ENCODE measurements at places on chromosomes 6 and 20.

- no peak for DNase-seq
Measured at GRCh38 chr6:139173172-139173571, 38.3 kb downstream of the HECA start.

DNA sequence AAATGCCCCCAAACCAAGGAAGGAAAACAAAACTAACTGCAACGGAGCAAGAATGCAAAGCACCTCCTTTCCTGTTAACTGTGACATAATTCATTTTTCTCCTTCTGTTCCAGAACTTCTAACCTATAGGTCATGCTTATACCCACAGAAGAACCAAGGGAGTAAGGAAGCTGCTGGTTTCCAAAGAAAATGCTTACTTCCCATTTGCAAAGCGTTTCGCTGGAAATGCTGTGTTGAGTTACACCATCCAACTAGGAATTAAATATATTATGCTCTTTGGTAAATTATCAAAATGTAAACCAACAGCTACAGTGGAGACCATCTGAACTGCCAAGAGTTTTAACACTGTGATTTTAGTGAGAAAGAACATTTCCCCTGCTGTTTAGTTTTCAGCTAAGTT lies 42.9 kb downstream of the ATXN1 start:
- no peak for DNase-seq

- DNase-seq, result no peak
Measured at GRCh38 chr6:18087396-18088165, 34.9 kb downstream of the NHLRC1 start.

GRCh38 chr6:36360241-36361054 lies 23.8 kb upstream of the BNIP5 start:
- DNase-seq, result peak; percentile 51

GRCh38 chr6:161583584-161583983 lies 309.7 kb upstream of the AGPAT4 start:
- DNase-seq, result no peak

DNA sequence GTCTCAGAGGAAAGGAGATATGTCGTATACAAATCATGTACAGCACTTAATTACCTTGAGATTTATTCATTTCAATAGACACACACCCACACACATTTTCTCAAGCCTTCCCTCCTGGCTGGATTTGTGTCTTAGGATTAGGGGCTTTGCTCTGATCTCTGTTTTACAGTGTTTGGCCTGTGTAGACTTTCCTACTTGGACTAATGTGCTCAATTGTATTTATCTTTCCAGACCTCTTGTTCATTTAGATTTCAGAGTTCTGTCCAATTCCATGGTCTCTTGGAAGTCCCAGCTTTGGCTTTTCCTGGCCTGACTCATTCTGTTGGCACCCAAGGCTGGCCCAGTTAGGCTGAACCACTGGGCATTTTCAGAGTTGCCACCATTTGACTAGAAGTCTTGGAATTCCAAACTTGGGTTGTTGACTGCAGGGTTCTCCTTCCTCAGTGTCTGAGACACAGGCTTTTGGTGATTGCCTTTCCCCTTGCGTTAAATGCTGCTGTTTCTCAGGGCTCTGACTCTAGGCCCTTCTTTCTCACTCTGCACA lies 8.9 kb upstream of the RFPL4B start:
- no peak for DNase-seq

GRCh38 chr6:33610067-33610466 lies 11.1 kb upstream of the ITPR3 start:
- DNase-seq, result no peak

GRCh38 chr20:11891776-11892545 lies 25.7 kb upstream of the BTBD3 start:
- DNase-seq, result peak; percentile 10

DNA sequence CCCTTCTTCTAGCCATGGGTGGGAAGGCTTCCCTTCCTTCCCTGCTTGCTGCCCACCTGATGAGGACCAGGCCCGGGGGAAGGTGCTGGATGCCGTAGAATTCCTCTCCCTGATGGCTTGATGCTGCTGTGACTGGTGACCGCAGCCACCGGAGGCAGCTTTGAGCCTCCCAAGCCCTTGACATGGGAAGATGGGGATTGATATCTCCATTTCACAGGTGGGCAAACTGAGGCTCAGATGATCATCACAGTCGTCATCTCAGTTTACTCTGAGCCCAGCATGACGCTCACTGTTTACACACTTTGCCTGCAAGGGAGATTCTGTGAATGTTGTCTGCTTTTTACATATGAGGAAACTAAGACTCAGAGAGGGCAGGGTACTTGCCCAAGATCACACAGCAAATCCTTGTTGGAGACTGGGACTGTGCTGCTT lies 43.9 kb downstream of the SRC start:
- DNase-seq, result no peak

DNA sequence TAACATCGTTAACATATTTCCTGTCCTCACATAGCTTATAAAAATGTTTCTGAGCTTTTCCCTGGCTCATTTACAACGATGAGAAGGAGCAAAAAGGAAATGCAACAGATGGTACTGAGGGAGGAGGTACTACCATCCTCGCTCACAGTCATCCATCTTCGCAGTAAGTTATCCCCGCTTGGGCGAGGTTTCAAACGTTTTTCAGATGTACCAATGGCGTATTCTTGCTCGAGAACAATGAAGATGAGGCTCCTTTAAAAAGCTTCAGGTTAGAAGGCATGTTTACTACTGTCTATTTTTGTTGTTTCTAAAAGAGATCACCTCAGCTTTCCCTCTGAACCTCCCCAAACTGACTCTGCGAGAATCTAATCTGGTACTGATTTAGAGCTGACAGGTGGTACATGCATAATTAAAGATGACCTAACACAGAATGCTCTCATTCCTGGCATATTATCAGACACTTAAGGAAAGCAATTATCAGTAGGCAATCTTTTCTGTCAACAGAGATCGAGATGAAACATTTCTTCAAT lies 178.7 kb downstream of the GJA10 start:
- no peak for DNase-seq

DNA sequence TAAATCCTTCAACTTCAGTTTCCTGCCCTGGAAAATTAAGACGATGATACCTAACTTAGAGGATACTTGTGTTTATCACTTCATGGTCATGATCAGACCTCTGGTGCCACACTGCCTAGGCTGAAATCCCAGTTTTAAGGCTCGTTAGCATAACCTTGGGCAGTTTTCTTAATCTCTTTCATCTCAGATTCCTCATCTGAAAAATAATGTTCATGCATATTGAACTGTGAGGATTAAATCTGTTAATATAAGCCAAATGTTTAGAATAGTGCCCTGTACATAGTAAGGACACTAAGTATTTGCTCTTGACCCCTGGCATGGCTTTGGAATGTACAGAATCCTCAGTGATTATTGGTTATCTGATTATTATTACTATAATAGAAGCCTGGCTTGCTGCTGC lies 79.7 kb downstream of the OGFRL1 start:
- DNase-seq, result no peak

GRCh38 chr6:114783083-114783482 lies 440.3 kb upstream of the HS3ST5 start:
- DNase-seq, result no peak
